ENCODE measurements at places on chromosomes 11 and 22.

GRCh38 chr11:75445315-75445953 is 12.4 kb upstream of the KLHL35 start:
- no peak overlapping the region for H3K4me3 ChIP-seq
- no peak overlapping the region for H3K27ac ChIP-seq
- no peaks in the 10 kb centered on the region for H3K36me3 ChIP-seq
- no peaks in the 10 kb centered on the region for H3K27me3 ChIP-seq
- DNase-seq, result no peak

DNA sequence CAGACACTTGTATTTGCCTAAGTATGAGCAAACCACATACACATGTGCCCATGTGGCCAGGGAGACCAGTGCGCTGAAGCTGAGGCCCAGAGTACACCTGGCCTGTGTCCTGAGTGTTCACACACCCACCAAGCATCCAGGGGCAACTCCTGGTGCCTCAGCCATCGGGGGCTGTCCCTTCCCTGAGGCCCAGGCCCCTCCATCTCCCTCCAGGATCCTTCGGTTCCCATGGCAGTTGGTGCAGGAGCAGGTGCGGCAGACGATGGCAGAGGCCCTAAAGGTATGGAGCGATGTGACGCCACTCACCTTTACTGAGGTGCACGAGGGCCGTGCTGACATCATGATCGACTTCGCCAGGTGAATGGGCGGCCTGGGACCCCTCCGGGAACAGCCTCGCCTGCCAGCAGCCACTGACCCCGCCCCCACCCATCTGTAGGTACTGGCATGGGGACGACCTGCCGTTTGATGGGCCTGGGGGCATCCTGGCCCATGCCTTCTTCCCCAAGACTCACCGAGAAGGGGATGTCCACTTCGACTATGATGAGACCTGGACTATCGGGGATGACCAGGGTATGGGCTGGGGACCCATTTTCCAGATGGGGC is 6.5 kb upstream of the SMARCB1 start:
- DNase-seq, result no peak
- H3K4me1 ChIP-seq, result peaks cover 5% of the 10 kb centered on the region
- no peaks in the 10 kb centered on the region for H3K27me3 ChIP-seq
- H3K27ac ChIP-seq, result no peak overlapping the region
- no peak overlapping the region for H3K4me3 ChIP-seq

DNA sequence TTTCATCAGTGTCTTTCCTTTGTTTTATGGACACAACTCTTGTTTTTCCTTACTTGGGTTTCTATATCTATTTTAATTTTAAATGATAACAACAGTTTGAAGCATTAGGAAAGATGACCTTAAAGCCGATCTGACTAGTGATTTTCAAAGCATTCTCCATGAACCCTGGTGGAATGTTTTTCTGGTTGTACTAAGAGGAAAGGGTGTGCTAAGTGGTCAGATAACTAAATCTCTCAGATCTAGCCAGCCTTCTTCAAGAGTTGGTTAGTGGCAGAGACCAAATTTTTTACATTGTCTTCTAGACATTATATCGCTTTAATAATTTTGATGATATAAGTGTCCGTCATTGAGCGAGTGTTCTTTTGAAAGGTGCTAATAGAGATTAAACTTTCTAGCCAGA is 134.4 kb downstream of the METTL15 start:
- H3K4me1 ChIP-seq, result peaks cover 7% of the 10 kb centered on the region
- no peaks in the 10 kb centered on the region for H3K27me3 ChIP-seq
- no peak overlapping the region for H3K4me3 ChIP-seq
- no peak for DNase-seq
- H3K36me3 ChIP-seq, result peaks cover 11% of the 10 kb centered on the region

- H3K27me3 ChIP-seq, result peaks cover under 1% of the 10 kb centered on the region
- no peaks in the 10 kb centered on the region for H3K36me3 ChIP-seq
Observed at GRCh38 chr11:134097166-134097565, 28.3 kb downstream of the JAM3 start.

GRCh38 chr22:47655930-47656329 is 893.5 kb downstream of the TBC1D22A start:
- no peaks in the 10 kb centered on the region for H3K4me1 ChIP-seq
- H3K36me3 ChIP-seq, result no peaks in the 10 kb centered on the region
- no peak for DNase-seq
- H3K4me3 ChIP-seq, result no peak overlapping the region
- peaks cover 19% of the 10 kb centered on the region for H3K27me3 ChIP-seq

GRCh38 chr11:14144934-14145333 is 182.4 kb downstream of the SPON1 start:
- no peaks in the 10 kb centered on the region for H3K36me3 ChIP-seq
- H3K4me3 ChIP-seq, result no peak overlapping the region
- peaks cover 10% of the 10 kb centered on the region for H3K27me3 ChIP-seq
- no peaks in the 10 kb centered on the region for H3K4me1 ChIP-seq

- peak overlapping the region; percentile 86 for H3K27ac ChIP-seq
- H3K36me3 ChIP-seq, result peaks cover 9% of the 10 kb centered on the region
- no peaks in the 10 kb centered on the region for H3K27me3 ChIP-seq
- H3K4me3 ChIP-seq, result peak overlapping the region; percentile 58
- no peak for DNase-seq
- H3K4me1 ChIP-seq, result peaks cover 69% of the 10 kb centered on the region
Observed at GRCh38 chr11:85758026-85758425, 52.9 kb downstream of the SYTL2 start.

DNA sequence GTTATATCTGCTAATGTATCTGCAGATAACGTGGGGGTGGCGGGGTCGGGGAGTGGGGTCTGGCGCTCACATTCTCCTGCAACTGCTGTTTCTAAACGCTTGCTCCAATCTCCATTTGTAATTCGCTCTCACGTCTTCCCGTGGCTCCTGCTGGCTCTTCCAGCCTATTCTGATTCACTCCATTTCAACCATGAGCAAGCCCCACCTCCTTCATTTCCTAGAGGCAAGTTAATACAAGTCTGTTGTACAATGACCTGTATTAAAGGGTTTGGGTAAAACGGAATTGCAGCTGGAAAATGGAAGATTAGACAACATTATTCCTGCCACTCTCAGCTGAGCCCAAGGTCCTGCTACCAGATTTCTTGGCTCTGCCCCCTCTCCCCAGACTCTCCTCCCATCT is 132.3 kb downstream of the CSNK2A3 start:
- H3K4me3 ChIP-seq, result no peak overlapping the region
- H3K27ac ChIP-seq, result no peak overlapping the region
- no peak for DNase-seq
- peaks cover 6% of the 10 kb centered on the region for H3K27me3 ChIP-seq
- H3K36me3 ChIP-seq, result no peaks in the 10 kb centered on the region

- no peaks in the 10 kb centered on the region for H3K27me3 ChIP-seq
- peaks cover 4% of the 10 kb centered on the region for H3K36me3 ChIP-seq
- H3K4me1 ChIP-seq, result no peaks in the 10 kb centered on the region
- H3K27ac ChIP-seq, result no peak overlapping the region
Observed at GRCh38 chr11:98568013-98568412, 452.7 kb upstream of the CNTN5 start.

DNA sequence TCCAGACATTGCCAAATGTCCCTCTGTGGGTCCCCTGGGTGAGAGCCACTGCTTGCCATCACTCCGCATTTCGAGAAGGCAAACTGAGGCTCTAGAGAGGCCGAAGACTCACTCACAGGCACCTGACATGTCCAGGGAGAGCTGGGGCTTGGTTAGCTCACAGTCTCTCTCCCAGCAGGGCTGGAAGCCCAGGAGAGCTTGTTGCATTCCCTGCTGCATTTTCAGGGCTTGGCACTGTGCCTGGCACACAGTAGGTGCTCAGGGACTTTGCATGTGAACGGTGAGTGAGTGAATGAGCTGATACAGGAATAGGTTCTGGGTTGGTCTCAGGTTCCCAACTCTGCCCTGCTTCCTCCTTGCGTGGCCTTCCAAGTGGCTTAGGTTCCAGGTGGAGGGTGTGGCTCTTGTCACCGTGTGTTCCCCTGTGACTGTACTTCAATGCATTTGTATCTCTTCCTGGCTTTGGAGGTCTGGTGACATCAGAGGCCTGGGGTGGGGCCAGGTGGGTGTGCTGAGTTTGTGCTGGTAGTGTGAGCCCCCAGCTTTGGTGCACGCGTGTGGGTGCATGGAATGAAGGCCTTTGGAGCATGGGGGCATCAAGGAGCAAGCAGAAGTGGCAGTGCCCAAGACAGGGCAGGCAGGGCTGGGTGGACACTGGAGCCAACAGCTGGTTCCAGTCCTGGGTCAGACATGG is 18.4 kb upstream of the SMIM38 start:
- H3K27me3 ChIP-seq, result no peaks in the 10 kb centered on the region
- no peaks in the 10 kb centered on the region for H3K36me3 ChIP-seq
- no peak overlapping the region for H3K27ac ChIP-seq
- no peaks in the 10 kb centered on the region for H3K4me1 ChIP-seq

GRCh38 chr11:96162816-96163499 is 180.0 kb downstream of the MAML2 start:
- H3K4me1 ChIP-seq, result peaks cover 24% of the 10 kb centered on the region
- no peak overlapping the region for H3K4me3 ChIP-seq
- no peaks in the 10 kb centered on the region for H3K27me3 ChIP-seq

DNA sequence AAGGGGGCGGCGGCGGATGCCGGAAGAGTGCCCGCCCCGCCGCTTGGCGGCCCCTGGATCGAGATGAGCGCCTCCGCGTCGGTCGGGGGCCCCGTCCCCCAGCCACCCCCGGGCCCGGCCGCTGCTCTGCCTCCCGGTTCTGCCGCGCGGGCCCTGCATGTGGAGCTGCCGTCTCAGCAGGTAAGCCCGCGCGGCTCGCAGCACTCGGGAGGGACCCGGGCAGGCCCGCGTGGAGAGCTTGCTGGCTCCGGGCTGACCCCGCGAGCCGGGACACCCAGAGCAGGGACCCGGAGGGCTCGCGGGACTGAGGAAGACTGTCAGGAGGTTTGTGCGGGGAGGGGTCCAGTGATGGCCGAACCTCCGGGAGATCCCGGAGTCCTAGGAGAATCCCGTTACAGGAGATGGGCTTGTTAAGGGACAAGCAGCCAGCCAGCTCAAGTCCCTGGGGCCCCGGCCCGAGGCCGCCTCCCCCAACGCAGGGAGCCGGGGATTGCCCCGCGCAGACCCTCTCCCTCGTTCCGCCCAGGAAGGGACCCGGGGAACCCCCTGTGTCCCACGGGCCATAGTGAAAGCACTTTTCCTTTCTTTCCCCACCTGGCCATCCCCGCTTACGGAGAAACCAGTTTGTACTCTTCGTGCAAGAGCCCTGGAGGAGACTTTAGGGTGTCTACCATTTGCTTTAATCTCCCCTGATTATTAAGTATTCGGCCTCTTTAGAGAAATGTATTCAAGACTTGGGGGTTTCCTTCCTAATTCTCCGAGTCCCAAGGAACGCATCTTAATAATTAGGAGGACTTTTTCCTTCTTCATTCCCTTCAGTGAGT is 547 bp downstream of the UVRAG start:
- no peak overlapping the region for H3K27ac ChIP-seq
- H3K4me1 ChIP-seq, result no peaks in the 10 kb centered on the region
- H3K4me3 ChIP-seq, result no peak overlapping the region
- no peaks in the 10 kb centered on the region for H3K36me3 ChIP-seq
- DNase-seq, result peak; percentile 71

DNA sequence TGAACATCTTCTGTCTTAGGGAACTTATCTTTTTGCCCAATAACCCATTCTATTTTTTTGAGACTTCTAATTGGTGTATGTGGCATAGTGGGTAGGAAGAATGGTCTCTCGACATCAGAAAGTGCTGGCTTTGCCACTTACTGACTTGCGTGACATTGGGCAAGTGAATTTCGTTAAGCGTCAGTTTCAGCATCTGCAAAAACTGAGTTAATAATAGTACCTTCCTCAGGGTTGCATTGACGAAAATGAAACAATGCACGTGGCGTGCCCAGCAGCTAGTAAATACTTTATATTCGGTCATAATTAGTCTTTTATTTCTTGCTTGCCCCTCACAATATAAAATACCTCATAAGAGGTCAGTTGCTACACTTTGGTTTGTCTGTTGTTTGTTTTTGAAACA is 12.5 kb upstream of the GRIK4 start:
- no peak for DNase-seq
- H3K27me3 ChIP-seq, result peaks cover 33% of the 10 kb centered on the region
- no peak overlapping the region for H3K27ac ChIP-seq
- no peaks in the 10 kb centered on the region for H3K4me1 ChIP-seq

DNA sequence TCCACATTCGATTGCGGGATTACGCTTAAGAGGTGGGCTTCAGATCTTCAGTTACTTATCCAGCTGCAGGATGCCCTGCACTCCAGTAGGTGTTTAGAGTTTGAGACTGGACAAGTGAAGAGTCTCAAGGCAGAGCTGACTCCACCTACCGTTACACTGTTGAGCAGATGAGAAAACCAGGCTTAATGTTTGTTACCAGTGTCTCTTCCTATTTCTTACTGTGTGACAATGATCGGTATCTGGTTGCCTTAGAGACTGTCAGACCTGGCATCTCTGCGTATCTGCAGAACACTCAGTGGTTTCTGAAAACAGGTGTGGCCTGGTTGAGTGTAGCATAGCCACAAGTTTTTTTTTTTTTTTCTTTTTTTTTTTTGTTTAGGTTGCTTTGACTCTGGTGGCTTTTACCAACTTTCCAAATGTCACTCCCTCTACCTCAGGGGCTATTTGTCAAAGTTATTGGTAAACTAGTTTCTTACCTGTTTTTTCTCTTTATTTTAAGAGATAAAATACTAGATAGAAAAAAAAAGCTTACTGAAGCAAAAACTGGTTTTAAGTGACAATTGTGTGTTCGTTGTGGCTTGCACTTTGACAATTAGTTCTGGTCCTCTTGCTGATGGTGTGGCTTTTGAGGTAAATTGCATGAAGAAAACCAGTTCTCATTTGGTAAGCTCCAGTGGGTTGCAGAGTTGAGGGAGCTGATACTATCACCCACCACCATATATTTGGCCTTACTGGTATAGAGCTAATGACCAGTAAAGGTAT is 284.8 kb downstream of the ETS1 start:
- peak overlapping the region; percentile 85 for H3K4me3 ChIP-seq
- peaks cover 74% of the 10 kb centered on the region for H3K4me1 ChIP-seq

- no peak overlapping the region for H3K27ac ChIP-seq
- no peak overlapping the region for H3K4me3 ChIP-seq
- peak; percentile 82 for DNase-seq
Observed at GRCh38 chr22:22942511-22943329, 55.1 kb downstream of the IGLL5 start.

DNA sequence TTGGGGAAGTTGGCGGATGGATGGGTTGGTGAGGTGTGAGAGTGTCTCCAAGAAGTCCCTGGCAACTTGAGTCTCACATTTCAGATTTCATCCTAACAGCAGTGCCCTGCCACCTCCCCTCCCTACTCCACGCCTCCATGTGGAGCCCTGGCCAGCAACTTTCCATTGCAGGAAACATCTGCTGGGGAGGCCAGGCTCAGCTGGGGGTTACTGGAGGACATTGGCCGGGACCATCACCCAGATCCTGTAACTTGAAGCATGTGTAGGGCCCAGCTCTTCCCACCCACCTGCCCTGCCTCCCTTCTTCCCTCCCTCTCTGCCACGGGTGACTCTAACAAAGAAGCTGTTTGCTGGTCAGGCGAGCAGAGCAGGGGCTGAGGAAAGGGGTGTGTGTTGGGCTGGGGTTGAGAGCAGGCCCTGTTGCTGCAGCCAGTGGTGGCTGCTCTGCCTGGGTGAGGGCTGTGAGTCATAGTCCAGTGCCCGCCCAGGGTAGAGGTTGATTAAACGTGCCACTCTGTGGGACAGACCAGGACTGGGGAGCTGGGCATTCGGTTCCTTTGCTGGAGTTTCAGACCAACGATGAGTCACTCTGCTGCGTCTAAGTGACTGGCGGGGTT is 64.0 kb downstream of the SCN3B start:
- H3K27ac ChIP-seq, result no peak overlapping the region
- no peaks in the 10 kb centered on the region for H3K36me3 ChIP-seq
- no peaks in the 10 kb centered on the region for H3K27me3 ChIP-seq
- no peak overlapping the region for H3K4me3 ChIP-seq
- no peak for DNase-seq

Data from natural killer cell treated with Interleukin-12 subunit alpha and Interleukin-12 subunit beta and Interleukin-15 and Interleukin-18, amount 100 ng/mL, for 72 hours (primary cell).